NCI-H1092 treated with DMSO at 0.1 percent for 48 hours (cell line): ENCODE measurements at places on chromosomes 5 and 9.

GRCh38 chr9:19380826-19381075 lies 715 bp upstream of the RPS6 start:
- DNase-seq = no peak

DNA sequence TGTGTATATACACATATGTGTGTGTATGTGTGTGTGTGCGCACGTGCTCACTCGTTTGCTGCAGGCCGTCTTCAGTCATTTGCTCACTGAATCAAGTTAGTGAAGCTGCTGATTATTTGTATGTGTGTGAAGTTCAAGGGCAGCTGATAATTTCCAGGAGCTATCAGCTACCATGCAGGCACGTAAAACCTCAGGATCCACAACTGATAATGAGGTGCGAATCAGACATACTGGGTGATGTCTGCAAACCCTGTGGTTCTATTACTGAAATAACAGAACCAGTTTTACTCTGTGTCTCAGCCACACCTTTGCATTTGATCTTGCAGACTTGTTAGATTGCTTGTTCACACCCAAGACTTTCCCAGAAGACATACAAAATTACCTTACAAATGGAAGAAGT lies 257.6 kb downstream of the TAF11L14 start:
- no peak for DNase-seq

- DNase-seq = no peak
Observed at GRCh38 chr9:122129969-122130368, 29.6 kb downstream of the NDUFA8 start.

- DNase-seq = no peak
Observed at GRCh38 chr5:109701792-109702191, 12.1 kb downstream of the MAN2A1 start.

GRCh38 chr9:694403-695154 lies 146.9 kb upstream of the DMRT1 start:
- no peak for DNase-seq

DNA sequence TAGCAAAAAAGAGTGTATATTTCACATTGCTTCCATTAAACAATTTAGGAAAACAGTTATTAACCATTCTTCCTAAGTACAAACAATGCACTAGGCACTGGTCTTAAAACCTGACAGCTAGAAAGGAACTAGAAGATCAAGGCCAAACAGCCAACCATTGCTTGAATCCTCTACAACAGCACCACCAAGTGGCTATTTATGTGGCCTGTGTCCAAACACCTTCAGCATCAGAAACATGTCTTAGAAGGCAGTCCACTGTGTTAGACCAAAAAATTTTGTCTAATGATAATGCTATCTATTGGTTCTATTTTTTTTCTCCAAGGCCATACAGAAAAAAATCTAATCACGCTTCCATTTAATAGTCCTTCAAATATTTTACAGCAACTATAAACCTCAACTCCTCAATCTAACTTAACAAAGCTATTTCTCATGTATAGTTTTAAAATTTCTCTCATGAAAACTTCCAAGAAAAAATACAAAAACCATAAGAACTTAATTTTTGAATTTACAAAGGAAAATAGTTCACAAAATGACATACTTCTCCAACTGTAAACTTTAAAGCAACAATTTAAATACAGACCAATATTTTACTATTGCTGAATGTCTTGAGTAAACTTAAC lies 36.1 kb downstream of the CAAP1 start:
- DNase-seq = peak; percentile 68

- no peak for DNase-seq
Observed at GRCh38 chr9:133278161-133279114, 3.4 kb upstream of the ABO start.

- DNase-seq = no peak
Observed at GRCh38 chr9:8616414-8616813, 816.8 kb upstream of the DMAC1 start.
